ENCODE measurements at places on chromosomes 1 and 21.

DNA sequence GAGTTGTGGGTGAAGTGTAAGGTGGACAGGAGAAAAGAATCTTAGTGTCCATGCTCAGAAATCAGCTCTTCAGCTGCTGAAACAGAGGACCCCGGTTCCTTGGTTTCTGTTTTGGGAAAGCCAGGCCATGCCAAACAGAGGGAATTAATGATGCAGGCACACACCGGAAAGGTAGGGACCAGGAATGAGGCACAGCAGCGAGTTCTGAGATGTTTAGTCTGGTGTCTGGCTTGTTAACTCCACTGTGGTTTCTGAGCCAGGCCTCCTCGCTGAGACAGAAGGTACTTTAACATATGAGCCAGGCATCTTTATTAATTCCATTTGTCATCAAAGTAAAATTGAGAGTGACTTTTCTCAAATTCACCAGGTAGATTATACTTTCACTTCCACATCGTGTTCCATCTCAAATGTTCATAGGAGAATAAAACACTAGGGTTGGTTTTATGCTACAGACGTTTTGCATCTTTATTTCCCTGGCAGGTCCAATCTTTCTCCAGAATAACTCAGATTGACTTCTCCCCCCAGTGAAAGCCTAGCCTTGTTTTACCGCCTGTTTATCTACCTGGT, 23.5 kb downstream of the LRRC8D start:
- no peak for DNase-seq

GRCh38 chr1:226327761-226328162, 18.8 kb upstream of the LIN9 start:
- no peak for DNase-seq

DNA sequence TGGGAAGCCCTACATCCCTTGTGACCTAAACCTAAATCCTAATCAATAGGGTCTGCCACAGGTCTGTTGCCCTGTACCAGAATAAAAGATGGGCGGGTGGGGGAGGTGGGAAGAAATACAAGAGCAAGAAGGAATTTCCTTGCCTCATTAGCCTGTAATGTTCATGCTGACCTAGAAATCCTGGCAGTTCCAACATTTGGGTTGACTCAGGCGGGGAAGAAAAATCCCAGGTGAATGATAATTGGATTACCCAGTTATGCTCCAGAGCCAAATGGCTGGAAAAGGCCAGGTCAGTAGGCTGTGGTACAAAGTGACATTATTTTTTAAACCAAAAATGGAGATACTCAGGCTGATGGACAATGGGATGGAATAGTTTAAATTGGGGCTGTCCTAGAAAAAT, 27.3 kb upstream of the A3GALT2 start:
- no peak for DNase-seq

GRCh38 chr1:6167391-6168303, 12.5 kb downstream of the CHD5 start:
- no peak for DNase-seq

DNA sequence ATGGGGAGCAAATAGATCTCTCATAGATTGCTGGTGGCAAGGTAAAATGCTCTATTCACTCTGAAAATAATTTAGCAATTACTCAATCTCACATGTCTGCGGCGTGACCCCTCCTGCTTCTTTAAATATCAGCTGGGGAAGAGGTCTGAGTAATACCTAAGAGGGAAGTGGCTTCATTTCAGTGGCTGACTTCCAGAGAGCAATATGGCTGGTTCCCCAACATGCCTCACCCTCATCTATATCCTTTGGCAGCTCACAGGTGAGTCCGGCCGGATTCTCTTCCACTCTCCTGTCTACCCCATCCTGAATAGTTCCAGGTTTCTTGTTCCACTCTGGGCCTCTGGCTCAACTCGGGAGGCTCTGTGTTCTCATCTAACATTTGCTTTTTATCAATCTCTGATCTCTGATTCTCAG, at the start of gene SLAMF7:
TSS of gene SLAMF7 (plus strand) at position 150 of the 414 bp plus-strand sequence. CDS start at position 205, 55 bp downstream.
- no peak for DNase-seq

DNA sequence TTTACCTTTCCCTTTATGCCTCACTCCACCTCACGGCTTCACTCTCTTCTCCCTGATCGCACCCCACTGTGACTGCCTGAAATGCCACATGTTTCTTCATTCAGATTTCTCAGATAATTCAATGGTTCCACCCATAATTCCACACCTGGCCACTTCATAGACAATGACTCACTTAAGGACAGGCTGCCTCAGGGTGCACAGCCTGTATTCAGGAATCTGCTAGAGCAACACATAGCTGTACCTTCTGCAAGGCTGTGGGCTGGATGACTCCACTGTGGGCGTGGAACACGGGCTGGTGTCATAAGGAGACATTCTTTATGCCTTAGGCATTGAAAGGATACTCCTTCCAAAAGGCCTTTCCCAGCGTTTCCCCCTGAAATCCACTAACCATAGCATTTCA, 36.1 kb downstream of the L1TD1 start:
- peak; percentile 22 for DNase-seq

- DNase-seq = peak; percentile 36
These were observed 11.5 kb upstream of the PLA2G5 start for GRCh38 chr1:20058531-20058930.

DNA sequence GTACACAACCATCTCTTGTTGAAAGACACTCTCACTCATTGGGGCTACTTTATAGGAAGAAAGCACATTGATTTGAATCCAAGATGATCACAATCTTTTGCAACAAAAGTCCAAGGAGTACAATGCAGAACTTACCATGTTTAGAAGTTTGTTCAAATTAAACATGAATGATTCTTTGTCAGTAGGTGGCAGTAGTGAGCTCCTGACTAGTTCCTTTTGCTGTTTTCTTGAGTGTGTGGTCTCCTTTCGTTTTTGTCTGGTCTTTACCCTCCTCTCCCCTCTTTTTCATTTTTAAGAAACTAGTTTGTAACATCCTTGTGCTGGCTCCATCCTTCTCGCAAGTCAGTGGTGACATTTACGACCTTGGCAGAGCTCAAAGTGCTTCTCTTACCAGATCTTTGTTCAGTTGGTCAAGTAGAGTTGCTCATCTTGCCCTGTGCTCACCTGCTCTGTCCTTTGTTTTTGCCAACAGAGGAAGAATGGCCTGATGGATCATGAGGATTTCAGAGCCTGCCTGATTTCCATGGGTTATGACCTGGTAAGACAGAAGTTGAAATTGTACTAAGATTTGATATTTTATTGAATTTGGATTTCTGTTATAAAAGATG, 35.7 kb upstream of the MTR start:
- DNase-seq = no peak

DNA sequence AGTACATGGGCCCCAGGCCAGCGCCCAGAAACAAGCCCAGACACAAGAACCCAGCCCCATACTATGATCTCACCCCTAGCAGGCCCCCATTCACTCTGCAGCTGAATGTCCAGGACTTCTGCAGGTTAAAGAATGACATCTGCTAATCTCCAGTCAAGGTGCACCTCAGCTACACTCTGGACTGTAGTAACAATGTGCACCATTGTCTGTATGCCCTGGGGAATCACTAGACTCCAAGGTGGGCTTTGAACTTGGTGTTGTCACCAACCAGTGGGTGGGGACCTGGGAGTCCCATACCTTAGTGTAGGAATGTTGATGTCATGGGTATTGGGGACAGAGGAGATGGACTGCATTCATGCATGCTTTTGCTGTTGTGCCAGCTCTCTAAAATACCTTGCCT, 10.3 kb downstream of the KCNE1 start:
- DNase-seq = no peak

GRCh38 chr1:167627615-167627864, 2.5 kb upstream of the RCSD1 start:
- DNase-seq = no peak

- DNase-seq = no peak
These were observed 19.7 kb upstream of the TIAM1 start for GRCh38 chr21:31363720-31364119.

DNA sequence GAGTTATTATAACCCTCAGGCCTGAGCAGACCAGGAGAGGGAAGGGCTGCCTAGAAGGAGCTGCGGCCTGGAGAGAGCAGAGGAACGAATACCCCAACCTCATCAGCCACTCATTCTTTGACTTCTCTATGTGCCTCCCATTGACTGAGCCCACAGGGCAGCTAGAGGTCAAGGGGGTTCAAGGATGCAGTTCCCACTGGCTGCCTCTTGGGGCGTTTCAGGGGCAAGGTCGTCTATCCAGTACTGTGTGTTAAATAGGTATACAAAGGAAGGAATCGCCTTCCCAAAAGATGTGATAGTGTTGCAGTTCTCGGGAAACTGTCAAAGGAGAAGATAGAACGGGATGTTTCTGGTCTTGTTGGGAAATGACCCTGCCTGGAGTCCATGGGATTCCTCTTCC, 250.6 kb downstream of the PRDM2 start:
- no peak for DNase-seq
